ENCODE measurements at places on chromosomes 11 and 22.
A peak's percentile ranks its signal among the peaks of the same experiment; 100 is the strongest.

DNA sequence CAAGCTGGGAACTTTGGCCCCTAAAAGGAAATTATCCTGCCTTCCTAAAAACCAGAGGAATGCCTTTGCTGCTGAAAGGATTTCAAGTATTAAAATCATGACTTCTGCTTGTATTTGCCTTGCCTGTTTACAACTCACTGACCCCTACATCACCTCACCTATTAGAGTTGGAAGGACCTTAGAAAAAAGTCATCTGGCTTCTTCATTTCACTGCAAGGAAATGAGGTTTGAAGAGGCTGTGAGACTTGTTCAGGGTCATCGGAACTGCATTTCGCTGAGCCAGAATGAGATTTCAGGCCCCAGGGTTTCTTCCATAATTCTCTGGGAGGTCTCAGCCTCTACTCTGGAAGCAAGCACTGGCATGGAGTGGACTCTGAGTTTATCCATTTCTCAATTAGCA, 304.1 kb downstream of the BUD13 start:
- no peak for DNase-seq

- no peak for DNase-seq
Observed at GRCh38 chr11:121540627-121541026, 87.9 kb upstream of the SORL1-AS1 start.

DNA sequence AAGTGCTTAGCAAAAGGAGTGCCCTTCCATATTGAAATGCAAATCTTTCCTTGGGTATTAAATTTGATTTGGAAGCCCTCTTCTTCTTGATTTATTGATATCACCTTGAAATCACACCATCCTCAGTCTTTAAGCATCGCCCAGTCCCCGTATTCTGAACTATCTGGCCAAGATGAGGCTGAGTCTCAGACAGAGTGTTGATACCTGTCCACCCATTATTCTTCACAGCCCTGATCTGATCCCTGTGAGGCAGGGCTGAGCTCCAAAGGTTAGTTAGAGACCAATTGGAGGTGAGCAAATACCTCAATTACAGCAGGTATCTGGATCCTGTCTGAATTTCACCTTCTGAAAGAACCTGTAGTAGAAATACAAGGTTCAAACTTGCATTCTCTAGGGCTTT, 326.3 kb downstream of the FAT3 start:
- DNase-seq = no peak

- DNase-seq = peak; percentile 74
Observed at GRCh38 chr11:130315354-130315970, 745 bp upstream of the ZBTB44 start.

GRCh38 chr22:23698094-23698493, 7.3 kb downstream of the RGL4 start:
- no peak for DNase-seq

DNA sequence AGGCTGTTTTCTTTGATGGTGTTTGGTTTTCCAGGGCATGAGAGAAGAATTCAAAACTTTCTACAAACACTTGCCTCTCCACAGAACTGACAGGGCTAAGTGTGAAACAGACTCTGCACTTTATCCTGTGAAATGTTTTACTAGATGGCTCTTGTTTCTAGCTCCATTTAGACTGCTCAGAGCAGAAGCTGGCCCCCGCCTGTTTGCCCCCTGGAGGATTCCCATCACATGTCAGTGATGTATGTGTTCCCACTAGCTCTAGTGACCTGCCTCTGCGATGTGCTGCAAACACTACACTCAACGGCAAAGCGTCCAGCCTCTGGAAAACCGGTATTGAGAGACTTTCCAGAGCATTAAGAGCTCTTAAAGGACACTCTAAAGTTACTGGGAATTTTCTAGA, 41.4 kb upstream of the PCF11 start:
- no peak for DNase-seq

DNA sequence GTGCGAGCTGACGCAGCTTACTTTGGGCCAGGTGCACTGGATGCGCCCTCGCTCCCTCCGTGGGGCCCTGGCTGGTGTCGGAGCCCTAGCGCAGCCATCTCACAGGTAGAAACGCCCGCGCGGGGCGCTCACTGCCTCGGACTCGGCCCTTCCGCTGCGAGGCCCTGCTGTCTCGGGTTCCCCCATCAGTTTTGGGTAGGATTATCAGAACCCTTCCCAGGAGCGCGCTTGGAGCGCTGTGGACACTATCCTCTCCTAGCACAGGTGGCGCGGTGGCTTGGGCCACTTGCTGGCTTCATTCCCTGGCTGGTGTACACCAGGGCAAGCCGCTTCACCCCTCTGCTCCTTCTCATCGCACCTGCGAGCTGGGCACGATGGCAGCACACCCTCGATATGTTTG, 35.7 kb upstream of the B3GAT1 start:
- no peak for DNase-seq

GRCh38 chr11:120786206-120786735, 237.6 kb upstream of the TBCEL start:
- DNase-seq = no peak

GRCh38 chr11:12377824-12378593, 638 bp downstream of the PARVA start:
- no peak for DNase-seq

- DNase-seq = no peak
Observed at GRCh38 chr11:35324981-35325380, 94.4 kb downstream of the SLC1A2 start.

All from activated CD8-positive, alpha-beta memory T cell treated with anti-CD3 and anti-CD28 coated beads, Interleukin-2, amount 50 U/mL, for 48 hours (primary cell).